ENCODE measurements at places on chromosomes 7 and 10.

GRCh38 chr7:41592236-41592635 is 110.7 kb downstream of the INHBA start:
- H3K27me3 ChIP-seq: no peaks in the 10 kb centered on the region
- no peak overlapping the region for H3K4me3 ChIP-seq
- no peak overlapping the region for H3K27ac ChIP-seq
- H3K36me3 ChIP-seq: no peaks in the 10 kb centered on the region
- no peak for DNase-seq
- H3K4me1 ChIP-seq: no peaks in the 10 kb centered on the region

- no peaks in the 10 kb centered on the region for H3K27me3 ChIP-seq
- no peak overlapping the region for H3K4me3 ChIP-seq
- peaks cover 65% of the 10 kb centered on the region for H3K36me3 ChIP-seq
- H3K27ac ChIP-seq: no peak overlapping the region
These were observed 89.0 kb downstream of the CUL1 start for GRCh38 chr7:148787571-148788295.

GRCh38 chr10:4725917-4726606 is 99.9 kb upstream of the AKR1E2 start:
- H3K4me3 ChIP-seq: no peak overlapping the region
- H3K27me3 ChIP-seq: no peaks in the 10 kb centered on the region

- H3K4me3 ChIP-seq: no peak overlapping the region
- no peak overlapping the region for H3K27ac ChIP-seq
- H3K36me3 ChIP-seq: 0 out of 2 replicates have a peak, but pooled peaks cover 6% of the 10 kb centered on the region
- no peaks in the 10 kb centered on the region for H3K27me3 ChIP-seq
- 0 out of 2 replicates have a peak, but pooled peaks cover 2% of the 10 kb centered on the region for H3K4me1 ChIP-seq
These were observed 48.6 kb downstream of the CUL1 start for GRCh38 chr7:148747274-148747673.

- no peak overlapping the region for H3K27ac ChIP-seq
- no peak for DNase-seq
- no peak overlapping the region for H3K4me3 ChIP-seq
- no peaks in the 10 kb centered on the region for H3K36me3 ChIP-seq
- no peaks in the 10 kb centered on the region for H3K27me3 ChIP-seq
These were observed 473.7 kb upstream of the PODXL start for GRCh38 chr7:132030086-132030568.

DNA sequence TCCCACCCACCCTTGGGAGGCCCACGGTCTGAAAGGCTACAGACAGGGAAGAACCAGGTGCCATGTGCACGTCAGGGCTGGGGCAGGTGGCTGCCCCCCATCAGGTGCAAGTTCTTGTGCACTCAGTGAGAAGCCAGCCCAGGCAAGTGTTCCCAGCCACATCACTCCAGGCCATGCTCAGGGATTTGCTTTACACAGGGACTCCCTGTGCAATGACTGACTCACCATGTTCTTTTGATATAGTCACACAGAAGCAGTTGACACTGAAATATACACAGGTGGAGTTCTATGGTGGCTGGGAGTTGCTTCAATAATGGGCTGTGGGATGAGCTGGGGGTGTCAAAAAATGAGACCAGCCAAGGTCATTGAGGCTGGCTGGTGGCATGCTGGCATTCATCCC is 8.0 kb upstream of the CHST15 start:
- H3K27ac ChIP-seq: no peak overlapping the region
- no peak overlapping the region for H3K4me3 ChIP-seq
- H3K36me3 ChIP-seq: no peaks in the 10 kb centered on the region
- H3K4me1 ChIP-seq: peaks cover 36% of the 10 kb centered on the region

- H3K27ac ChIP-seq: no peak overlapping the region
- DNase-seq: no peak
- H3K4me1 ChIP-seq: no peaks in the 10 kb centered on the region
- no peaks in the 10 kb centered on the region for H3K36me3 ChIP-seq
- H3K27me3 ChIP-seq: peaks cover 34% of the 10 kb centered on the region
- H3K4me3 ChIP-seq: no peak overlapping the region
These were observed 273.7 kb downstream of the PTPRN2 start for GRCh38 chr7:158313931-158314330.

DNA sequence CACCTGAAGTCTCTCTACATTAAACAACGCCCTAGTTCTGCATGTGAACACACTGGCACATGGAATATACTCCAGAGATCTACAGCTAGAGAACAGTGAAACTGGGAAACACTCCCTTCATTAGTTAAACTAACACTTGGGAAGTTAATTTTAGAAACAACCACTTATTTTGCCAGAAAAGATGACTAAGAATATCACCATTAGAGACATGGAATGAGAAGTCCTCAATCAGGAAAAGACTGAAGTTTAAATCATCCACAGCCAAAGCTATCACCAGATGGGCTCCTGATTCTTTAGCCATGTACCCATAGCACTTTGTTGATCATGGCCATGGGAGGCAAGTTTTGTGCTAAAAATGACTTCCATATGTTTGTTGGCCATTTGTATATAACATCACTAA is 719.5 kb downstream of the KCNMA1 start:
- H3K4me3 ChIP-seq: no peak overlapping the region
- no peak overlapping the region for H3K27ac ChIP-seq
- DNase-seq: no peak
- H3K4me1 ChIP-seq: no peaks in the 10 kb centered on the region

All from MM.1S (cell line).